ENCODE measurements at places on chromosomes 13 and 19. TPM values are rescaled to one million over a fixed set of nuclear protein-coding genes. Genes with fewer than 3 reads are reported as not detected.

GRCh38 chr13:34513526-34513925 is 428.5 kb upstream of the NBEA start:
- no peak for DNase-seq

- DNase-seq: no peak
Measured at GRCh38 chr19:15441317-15441716, 8.4 kb downstream of the WIZ start.

GRCh38 chr13:44930963-44931623 is 58.2 kb downstream of the NUFIP1 start:
- DNase-seq: no peak

The DCLK1 gene
- 23.5 TPM for total RNA-seq

The NLRP7 gene
- total RNA-seq: not detected
